ENCODE measurements at places on chromosomes 5 and 9.

DNA sequence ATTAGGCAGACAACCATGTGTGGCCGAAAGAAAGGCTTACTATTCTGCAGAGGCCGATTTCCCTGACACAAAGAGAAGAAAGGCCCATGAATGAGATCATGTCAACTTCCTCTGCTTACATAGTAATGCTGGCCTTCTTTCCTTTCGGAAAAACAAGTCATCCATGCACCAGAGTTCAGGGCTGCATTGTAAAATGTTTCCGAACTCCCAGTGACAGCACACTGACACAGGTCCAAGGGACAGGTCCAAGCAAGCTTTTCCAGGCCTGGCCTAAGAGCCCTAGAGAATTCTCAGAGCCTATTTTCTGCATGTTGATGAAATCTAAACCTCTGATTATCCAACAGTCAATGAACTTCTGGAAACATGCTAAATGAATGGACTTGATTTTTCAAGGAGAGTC, 140.9 kb downstream of the ZNF608 start:
- DNase-seq: no peak

DNA sequence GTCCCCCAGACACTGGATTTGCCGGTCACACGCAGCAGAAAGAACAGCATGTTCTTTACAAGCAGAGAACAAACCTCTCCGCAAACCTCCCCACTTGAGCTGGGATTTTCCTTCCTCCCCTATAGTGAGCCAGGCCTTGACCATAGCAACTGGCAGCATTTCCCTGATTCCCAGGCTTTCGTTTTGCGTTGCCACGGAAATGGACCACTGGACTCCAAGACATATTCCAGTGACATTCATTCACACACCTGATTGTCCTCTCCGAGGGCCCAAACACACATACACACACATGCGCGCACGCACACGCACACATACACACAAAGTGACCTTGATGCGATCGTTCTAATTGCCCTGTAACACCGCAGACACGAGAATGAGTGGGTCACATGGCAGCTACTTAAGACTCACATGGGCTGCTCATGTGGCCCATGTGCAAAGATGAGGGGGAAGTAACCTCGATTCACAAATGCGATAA, 80.9 kb upstream of the CPEB4 start:
- DNase-seq: no peak

GRCh38 chr9:135006911-135007570, 80.4 kb upstream of the OLFM1 start:
- no peak for DNase-seq

GRCh38 chr5:149054416-149054815, 8.4 kb downstream of the SH3TC2 start:
- peak; percentile 64 for DNase-seq

DNA sequence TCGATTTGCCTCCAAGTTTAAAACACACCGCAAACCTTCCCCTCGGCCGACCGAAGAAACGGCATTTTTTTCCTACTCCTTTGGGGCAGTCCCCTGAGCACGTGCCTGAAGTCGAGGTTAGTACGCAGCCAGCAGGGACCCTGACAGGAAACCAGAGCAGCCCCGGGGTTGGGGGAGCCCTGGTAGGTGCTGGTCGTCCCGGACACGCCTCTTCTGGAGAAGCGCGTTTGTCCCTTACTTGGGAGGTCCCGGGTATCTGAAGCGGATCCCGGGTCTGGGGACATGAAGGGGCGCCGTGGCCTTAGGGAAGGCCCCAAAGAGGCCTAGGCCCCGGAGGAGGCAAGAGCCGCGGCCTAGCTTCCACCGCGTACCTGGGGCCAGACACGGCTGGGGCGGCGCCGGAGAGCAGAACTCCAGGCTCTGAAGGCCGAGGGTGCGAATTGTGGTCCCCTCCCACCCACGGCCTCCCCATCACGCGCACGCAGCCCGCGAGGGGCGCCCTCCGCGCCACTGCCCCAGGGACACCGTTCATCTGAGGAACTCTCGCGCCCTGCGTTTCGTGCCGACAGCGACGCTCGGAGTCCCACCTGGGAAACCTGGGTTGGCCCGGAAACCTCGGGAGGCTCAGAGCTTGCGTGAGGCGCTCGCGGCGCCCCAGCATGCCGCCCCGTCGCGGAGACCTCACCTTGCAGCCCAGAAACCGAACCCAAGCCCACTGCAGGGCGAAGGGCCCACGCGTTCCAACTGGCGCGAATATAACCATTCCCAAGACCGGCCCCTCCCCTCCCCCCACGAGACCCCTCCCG, 10.4 kb downstream of the OTP start:
- no peak for DNase-seq

- peak; percentile 43 for DNase-seq
Measured at GRCh38 chr5:130104895-130105688, 200.8 kb downstream of the CHSY3 start.

DNA sequence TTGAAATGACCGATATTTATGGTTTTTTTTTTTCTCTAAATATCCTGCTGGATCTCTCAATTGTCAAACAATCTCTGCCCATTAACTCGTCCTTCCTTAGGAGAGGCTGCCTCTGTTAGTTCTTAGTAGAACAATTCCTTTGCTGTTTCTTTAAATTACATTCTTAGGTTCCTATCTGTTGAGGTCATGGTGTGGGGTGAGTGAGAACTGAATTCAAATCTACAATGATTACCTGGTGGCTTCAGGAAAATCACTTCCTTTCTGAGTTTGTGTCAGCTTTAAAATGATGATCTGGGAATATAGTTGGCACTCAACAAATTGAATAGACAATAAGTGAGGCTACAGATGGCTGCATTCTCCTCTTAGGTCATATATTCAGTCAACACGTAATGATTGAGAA, 82.1 kb upstream of the TNFSF8 start:
- no peak for DNase-seq

DNA sequence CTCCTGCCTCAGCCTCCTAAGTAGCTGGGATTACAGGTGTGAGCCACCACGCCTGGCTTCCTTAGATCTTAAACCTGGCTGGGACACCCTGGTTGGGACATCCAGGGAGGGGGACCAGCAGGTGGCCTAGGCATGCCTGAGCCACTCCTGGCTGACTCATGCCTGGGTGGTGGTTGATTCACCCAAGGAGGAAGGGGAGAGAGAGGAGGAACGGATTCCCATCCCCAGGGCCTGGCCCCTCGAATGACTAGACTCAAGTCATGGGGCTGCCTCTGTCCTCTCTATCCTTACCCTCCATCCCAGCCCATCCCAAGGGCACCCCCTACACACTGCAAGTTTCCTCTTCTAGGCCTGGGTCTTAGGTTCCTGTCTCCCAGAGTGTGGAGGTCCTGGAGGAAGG, 12.7 kb downstream of the EEIG1 start:
- peak; percentile 56 for DNase-seq

DNA sequence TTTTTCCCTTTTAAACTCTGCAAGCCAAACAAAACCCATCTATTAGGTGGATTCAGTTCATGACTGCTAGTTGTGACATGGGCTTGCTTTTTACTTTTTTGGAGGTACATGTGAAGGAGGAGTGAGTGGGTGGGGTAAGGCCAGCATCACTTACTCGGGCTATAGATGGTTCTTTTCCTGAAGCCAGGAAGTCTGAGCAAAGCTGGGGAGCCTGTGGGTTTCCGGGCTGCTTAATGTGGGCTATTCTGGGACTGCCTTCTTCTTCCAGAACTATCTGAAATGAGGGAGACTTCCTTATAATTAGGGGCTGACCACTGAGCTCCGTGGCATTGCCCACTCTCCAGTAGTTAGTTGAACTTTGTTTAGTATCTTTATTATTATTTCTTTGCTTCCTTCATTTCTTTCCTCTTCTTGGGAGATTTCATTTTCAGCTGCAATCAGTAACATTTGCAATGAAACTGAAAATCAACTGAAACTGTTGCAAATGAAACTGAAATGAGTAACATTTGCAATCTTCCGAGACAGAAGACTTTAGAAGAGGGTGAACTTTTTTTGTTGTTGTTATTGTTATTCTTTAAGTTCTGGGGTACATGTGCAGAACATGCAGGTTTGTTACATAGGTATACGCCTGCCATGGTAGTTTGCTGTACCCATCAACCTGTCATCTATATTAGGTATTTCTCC, 204.9 kb downstream of the LRRC70 start:
- no peak for DNase-seq

GRCh38 chr5:136309932-136310598, 55.3 kb downstream of the TRPC7 start:
- DNase-seq: no peak
